ENCODE measurements at places on chromosomes 3 and 15.

DNA sequence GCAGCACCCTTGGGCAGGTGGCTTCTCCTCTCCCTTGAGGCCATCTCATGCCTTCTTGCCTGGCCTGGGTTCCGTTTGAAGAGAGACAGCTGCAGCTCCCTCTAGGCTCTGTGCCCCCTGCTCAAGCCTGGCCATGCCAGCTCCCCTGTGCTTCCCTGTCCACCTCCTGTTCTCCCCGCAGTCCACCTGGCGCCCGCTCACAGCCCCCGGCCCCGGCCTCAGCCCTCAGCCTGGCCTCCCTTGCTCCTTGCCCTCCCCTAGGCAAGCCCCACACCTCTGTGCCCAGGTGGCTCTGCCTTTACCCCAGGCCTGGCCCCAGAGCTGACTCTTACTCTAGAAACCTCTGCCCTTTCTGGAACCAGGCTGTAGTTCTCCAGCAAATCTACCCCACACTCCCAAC lies 13.9 kb upstream of the RHO start:
- DNase-seq: no peak

GRCh38 chr3:140859592-140860336 lies 81.9 kb upstream of the SLC25A36 start:
- DNase-seq: no peak

- DNase-seq: no peak
Observed at GRCh38 chr15:65470866-65471265, 46.6 kb downstream of the DPP8 start.

- no peak for DNase-seq
Observed at GRCh38 chr3:143895805-143896204, 47.5 kb upstream of the SLC9A9 start.

GRCh38 chr15:72195101-72195511 lies 2.5 kb downstream of the GRAMD2A start:
- no peak for DNase-seq

DNA sequence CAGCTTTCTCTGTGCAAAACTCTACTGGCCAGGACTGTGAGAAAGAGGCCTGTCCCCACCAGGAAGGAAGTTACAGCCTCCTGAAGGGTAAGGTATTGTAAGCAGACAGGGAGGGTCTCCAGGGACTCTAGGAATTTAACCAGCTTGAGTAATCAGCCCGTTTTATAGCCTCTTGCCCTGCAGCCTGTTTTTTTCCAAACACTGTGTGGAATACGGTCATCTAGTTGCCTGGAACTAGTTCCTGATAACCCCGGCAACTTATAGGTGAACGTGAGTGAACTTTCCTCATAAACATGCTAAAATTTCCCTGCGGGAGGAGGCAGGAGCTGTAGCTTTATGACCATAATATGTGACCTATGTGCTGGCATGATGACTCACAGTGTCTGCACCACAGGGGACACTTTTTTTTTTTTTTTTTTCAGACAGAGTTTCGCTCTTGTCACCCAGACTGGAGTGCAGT lies 60.1 kb upstream of the DAZL start:
- DNase-seq: no peak

DNA sequence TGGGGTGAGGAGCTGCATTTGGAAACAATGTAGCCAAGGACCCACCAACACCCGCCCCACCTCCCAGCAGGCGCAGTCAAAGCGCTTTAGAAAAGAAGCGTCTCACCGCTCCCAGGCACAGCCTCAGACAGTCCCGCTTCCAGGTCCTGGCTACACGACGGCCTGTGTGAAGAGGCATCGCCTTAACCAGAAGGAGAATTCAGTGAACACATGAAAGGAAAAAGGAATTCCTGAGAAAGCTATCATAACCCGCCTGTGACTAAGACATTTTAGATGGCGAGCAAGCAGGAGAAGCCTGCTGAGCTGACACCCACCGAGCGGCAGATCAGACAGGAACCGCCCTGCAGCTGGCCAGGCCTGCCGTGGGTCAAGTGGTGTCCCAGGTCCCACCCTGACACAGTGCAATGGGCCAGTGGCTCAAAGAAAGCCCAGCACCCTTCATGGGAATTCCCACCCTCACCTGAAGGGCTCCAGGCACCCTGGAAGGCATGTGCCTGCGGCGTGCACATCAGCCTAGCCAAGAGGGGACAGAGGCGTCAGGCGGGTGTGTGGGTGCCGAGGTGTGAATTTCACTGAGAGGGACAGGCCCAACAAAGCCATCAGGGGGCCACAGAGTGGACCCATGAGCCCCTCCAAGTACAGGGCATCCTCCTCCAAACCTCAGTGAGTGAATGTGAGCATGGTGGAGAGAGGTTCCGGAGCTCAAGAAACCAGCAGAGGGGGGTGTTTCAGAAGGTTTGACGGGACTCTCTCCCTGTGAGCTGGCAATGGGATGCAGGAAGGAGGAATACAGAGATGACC lies 144.8 kb downstream of the NSMCE3 start:
- DNase-seq: peak; percentile 7

- no peak for DNase-seq
Observed at GRCh38 chr3:41111011-41111410, 88.3 kb upstream of the CTNNB1 start.

DNA sequence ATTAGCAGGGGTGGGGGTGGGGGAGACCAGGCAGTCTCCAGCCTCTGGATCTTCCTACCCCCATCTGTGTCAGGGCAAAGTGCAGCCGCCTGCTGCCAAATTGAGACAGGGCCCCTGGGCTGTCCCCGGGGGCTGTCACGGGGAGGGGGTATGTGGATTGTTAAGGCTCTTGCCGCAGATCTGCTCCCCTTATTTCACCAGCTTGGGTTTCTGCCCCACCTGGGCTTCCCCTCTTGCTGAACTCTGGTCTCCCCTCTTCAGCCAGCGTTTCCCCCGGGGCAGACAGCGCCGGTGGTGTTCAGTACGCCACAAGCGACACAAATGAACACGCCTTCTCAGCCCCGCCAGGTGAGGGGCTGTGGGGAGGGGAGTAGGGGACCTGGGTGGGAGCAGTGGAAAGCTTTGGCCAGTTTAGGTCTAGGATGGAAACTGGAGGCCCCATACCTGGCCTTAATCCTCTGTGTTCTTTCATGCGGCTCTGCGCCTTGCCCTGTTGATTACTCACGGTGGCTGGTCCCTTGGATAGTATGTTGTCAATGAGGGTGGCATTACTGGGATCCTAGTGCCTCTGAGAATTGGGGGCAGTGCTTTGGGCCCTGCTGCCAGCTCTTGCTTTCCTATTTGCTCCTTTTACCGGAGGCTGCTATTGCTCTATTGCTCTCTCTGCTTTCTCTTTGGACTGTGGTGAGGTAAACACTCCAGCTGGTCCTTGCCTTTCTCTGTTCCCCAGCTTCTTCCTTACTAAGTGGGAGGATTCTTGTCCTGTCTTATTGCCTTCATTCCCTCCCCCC lies 1.7 kb downstream of the EIF4G1 start:
- no peak for DNase-seq

- DNase-seq: no peak
Observed at GRCh38 chr15:63553388-63553791, 43.8 kb upstream of the FBXL22 start.

GRCh38 chr15:33068007-33068481 lies 126.5 kb downstream of the FMN1 start:
- no peak for DNase-seq

GRCh38 chr3:56915966-56916586 lies 114.3 kb upstream of the ARHGEF3 start:
- DNase-seq: no peak

DNA sequence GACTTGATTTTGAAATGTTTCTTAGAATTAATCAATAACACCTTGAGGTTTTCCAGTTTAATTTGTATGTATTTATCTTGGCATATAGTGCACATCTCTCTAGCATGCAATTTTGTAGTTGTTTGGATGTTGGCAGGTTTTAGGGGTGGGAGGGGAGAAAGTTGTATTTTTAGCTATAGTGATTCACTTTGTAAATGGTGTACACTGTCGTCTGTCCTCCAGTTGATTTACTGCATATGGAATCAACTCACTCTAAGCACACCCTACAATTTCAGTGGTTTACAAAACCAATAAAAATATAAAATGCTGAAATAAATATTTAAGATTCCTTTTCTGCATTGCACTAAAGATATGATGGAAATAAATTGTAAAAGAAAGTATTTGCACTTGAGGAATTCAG lies 199.1 kb downstream of the CDIN1 start:
- no peak for DNase-seq

GRCh38 chr3:176274161-176274560 lies 923.1 kb downstream of the TBL1XR1 start:
- DNase-seq: no peak

DNA sequence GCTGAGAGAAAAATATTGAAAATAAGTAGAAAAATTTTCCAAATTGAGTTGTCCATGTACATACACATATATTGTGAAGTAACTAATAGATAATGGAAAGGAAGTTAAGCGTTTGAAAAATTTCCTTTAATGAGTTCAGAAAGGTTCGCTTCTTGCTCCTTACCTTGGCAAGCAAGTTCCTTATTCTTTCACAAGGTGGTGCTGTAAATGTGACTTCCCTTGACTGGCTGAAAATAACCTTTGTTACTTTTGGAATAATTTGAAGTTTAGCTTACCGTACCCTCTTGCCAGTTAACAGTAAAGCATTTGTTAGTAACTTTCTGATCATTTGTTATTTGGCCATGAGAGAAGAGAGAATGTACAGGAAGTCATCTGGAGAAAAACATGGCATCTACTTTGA lies 41.6 kb downstream of the PYDC2 start:
- no peak for DNase-seq

- peak; percentile 68 for DNase-seq
Observed at GRCh38 chr15:49238342-49238741, 68.3 kb downstream of the GALK2 start.

Measured in BE2C (cell line).